ENCODE measurements at places on chromosomes 2 and 18.
A peak's percentile ranks its signal among the peaks of the same experiment; 100 is the strongest.

GRCh38 chr2:229422063-229422462 is 151.0 kb upstream of the PID1 start:
- H3K4me3 ChIP-seq: no peak overlapping the region
- H3K27me3 ChIP-seq: no peaks in the 10 kb centered on the region
- no peaks in the 10 kb centered on the region for H3K4me1 ChIP-seq
- DNase-seq: no peak
- no peaks in the 10 kb centered on the region for H3K36me3 ChIP-seq

DNA sequence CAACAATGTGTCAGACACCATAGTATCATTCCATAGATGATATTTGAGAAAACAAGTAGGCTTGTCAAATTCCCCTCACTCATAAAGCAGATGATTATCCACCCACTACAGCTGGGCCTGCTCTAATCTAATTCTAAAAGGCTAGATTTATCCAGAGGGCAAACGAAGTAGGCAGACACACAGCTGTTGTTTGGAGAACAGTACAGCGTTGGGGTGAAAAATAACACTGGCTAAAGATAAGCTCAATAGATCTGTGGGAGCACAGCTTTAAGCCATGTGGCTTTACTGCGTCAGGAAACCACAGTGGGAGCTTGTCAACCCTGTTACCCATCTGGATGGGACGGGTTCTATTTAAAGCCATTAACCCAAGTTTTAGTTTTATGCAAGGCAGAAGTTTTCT is 48.9 kb upstream of the COBLL1 start:
- no peak overlapping the region for H3K27ac ChIP-seq
- DNase-seq: peak; percentile 64
- H3K4me1 ChIP-seq: no peaks in the 10 kb centered on the region
- no peaks in the 10 kb centered on the region for H3K36me3 ChIP-seq

DNA sequence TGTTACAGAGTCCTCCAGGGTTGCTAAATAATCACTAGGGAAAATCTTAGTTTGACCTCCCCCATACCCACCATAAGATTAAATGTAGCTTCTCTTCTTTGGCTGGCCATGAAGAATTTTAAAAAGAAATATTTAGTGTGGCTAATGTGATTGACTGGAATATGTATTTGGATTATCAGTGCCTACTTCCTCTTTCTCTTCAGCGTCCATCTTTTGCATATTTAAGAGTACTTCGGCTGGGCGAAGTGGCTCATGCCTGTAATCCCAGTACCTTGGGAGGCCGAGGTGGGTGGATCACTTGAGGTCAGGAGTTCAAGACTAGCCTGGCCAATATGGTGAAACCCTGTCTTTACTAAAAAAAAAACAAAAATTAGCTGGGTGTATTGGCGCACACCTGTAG is 28.8 kb downstream of the ADAM23 start:
- DNase-seq: no peak
- H3K27me3 ChIP-seq: no peaks in the 10 kb centered on the region
- no peak overlapping the region for H3K27ac ChIP-seq
- no peak overlapping the region for H3K4me3 ChIP-seq

DNA sequence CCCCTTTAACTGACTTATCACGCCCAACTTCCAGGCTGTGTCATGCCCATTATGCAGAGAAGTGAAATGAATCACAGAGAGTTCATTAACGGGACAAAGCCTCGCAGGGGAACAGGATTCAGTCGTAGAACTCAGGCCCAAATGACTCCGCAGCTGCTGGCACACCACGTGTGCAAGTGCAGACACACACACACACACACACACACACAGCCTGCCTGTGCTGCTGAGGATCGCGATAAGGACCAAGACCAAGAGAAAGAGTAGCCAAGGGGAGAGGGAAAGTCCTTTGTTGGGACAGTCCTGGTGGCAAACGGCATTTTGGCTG is 90.0 kb upstream of the TAF1B start:
- no peaks in the 10 kb centered on the region for H3K27me3 ChIP-seq
- no peaks in the 10 kb centered on the region for H3K36me3 ChIP-seq
- DNase-seq: peak; percentile 97

- H3K36me3 ChIP-seq: no peaks in the 10 kb centered on the region
- H3K27me3 ChIP-seq: peaks cover 100% of the 10 kb centered on the region
- DNase-seq: no peak
- H3K4me1 ChIP-seq: peaks cover 7% of the 10 kb centered on the region
- no peak overlapping the region for H3K4me3 ChIP-seq
Observed at GRCh38 chr2:176098366-176099158, 1.0 kb upstream of the HOXD12 start.

DNA sequence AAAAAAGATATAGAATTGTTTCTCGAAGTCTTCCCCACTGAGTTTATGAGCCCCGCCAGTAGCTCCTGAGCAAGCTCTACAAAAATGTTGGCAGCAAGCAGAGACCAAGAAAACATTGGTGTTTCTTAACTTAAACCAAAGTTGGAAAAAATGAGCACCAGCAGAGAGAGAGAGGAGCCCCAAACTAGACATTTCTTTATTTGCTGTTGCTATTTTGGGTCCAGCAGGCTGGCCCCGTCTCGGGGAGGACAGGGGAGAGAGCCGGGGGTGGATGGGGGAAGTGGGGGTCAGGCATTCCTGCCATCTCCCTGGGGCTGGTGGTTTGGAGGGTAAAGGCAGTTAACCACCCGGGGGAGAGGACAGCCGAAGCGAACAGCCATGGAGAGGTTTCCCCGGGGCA is 113.0 kb downstream of the DYSF start:
- no peaks in the 10 kb centered on the region for H3K27me3 ChIP-seq
- H3K4me1 ChIP-seq: no peaks in the 10 kb centered on the region
- DNase-seq: peak; percentile 53
- no peak overlapping the region for H3K4me3 ChIP-seq
- no peaks in the 10 kb centered on the region for H3K36me3 ChIP-seq

- no peak for DNase-seq
- H3K36me3 ChIP-seq: no peaks in the 10 kb centered on the region
- H3K27ac ChIP-seq: no peak overlapping the region
Observed at GRCh38 chr2:179024445-179024844, 25.5 kb downstream of the CCDC141 start.

GRCh38 chr2:10378189-10378588 is 69.9 kb downstream of the ODC1 start:
- no peak overlapping the region for H3K27ac ChIP-seq
- H3K27me3 ChIP-seq: no peaks in the 10 kb centered on the region
- no peak overlapping the region for H3K4me3 ChIP-seq
- no peak for DNase-seq
- peaks cover 3% of the 10 kb centered on the region for H3K4me1 ChIP-seq
- no peaks in the 10 kb centered on the region for H3K36me3 ChIP-seq

GRCh38 chr2:35035883-35036282 is 1319.7 kb upstream of the CRIM1 start:
- no peak overlapping the region for H3K4me3 ChIP-seq
- H3K4me1 ChIP-seq: no peaks in the 10 kb centered on the region
- no peaks in the 10 kb centered on the region for H3K36me3 ChIP-seq
- H3K27ac ChIP-seq: no peak overlapping the region
- no peak for DNase-seq

GRCh38 chr2:60109744-60110143 is 443.7 kb downstream of the BCL11A start:
- H3K4me1 ChIP-seq: no peaks in the 10 kb centered on the region
- no peaks in the 10 kb centered on the region for H3K36me3 ChIP-seq
- no peak overlapping the region for H3K27ac ChIP-seq

GRCh38 chr2:150182566-150183235 is 304.8 kb downstream of the RND3 start:
- no peak overlapping the region for H3K4me3 ChIP-seq
- no peaks in the 10 kb centered on the region for H3K4me1 ChIP-seq
- no peaks in the 10 kb centered on the region for H3K27me3 ChIP-seq
- H3K27ac ChIP-seq: no peak overlapping the region
- no peaks in the 10 kb centered on the region for H3K36me3 ChIP-seq
- DNase-seq: no peak

DNA sequence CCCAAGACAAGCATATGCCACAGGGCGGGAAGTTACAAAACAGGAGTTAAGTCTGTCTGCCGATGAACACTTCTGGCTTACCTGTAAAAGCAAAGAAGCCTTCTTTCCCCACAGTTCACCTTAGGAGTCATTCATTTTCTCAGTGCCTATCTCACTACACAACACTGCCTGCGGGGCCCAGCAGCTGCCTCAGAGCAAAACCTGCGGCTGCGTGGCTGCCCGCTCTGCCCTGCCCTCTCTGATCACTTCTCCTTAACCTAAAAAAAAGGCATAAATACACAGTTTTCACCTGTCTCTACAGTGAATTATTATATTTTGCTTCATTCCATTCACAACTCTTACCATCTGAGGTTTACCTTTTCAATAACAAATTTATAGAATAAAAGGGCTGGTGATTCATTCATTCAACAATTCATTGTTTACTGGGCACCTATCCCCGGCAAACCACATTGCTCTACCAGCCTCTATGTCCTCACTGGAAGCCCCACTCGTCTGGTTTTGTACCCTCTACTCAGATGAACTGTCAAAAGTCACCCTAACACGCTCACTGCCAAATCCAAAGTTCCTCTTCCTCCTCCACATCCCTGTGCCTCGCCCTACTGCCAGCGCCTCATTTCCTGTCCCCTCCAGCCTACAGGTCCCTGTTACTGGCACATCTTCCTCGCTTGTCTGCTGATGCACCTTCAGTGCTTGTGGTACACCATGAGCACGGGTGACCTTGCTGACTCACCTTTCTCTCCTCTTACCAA is 31.4 kb downstream of the AFG3L2 start:
- no peak overlapping the region for H3K27ac ChIP-seq
- H3K4me3 ChIP-seq: no peak overlapping the region
- no peaks in the 10 kb centered on the region for H3K27me3 ChIP-seq
- no peak for DNase-seq
- H3K4me1 ChIP-seq: no peaks in the 10 kb centered on the region

DNA sequence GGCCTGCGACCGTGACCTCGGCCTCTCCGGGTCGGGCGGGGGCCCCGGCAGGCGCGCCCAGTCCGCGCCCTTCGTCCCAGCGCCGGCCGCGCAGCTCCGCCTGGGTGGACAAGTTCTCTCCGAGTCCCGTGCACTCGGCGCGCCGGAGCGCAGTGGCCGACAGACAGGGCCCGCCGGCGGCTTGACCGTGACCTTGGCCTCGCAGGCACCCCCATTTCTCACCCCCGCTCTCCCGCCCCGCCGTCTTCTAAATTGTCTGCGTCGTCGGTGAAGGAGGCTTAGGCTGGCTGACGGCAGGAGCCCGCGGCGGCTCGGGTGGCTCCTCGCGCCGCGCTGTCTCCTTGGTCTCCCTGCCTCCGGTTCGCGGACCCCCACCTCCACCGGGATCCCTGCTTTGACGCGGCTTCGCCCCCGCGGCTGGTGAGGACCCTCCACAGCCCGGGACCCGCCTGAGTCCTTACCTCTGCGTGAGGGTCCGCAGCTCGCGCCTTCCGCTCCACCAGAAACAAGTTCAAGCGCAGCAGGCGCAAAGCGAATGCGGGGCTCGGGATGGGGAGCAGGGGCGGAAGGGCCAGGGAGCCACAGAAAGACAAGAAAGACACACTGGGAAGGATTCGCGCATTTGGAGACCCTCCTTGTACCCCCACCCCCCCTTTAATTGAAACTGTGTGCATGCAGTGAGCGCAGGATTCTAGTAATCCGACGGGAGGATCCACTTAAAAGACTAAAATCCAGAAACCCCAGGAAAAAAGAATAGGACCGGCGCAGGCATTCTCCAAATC is 4.0 kb downstream of the PTGR3 start:
- DNase-seq: no peak
- no peaks in the 10 kb centered on the region for H3K27me3 ChIP-seq
- no peaks in the 10 kb centered on the region for H3K36me3 ChIP-seq
- H3K4me3 ChIP-seq: peak overlapping the region; percentile 41

DNA sequence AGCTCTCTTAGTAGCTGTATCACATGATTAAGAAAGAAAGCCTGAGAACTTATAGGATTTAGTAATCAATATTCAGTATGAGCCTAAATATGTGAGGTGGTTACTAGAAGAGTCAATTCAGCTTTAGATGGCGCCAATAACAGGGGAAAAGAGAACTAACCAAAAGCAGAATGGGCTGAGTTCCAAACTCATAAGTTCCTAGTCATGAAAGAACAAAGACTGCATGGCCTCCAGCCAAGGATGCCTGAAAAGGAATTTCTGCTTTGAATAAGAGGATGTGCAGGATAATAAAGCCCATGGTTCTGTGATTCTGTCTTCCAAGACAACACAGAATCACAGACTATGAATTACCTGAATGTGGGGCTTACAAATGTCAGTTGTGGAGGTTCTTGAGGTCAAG is 196.5 kb downstream of the SATB2 start:
- no peak overlapping the region for H3K4me3 ChIP-seq
- peak; percentile 81 for DNase-seq
- no peaks in the 10 kb centered on the region for H3K36me3 ChIP-seq
- no peaks in the 10 kb centered on the region for H3K27me3 ChIP-seq

- H3K36me3 ChIP-seq: no peaks in the 10 kb centered on the region
- no peak overlapping the region for H3K4me3 ChIP-seq
- no peak overlapping the region for H3K27ac ChIP-seq
- DNase-seq: no peak
- no peaks in the 10 kb centered on the region for H3K4me1 ChIP-seq
Observed at GRCh38 chr2:68403199-68403644, 38.1 kb downstream of the PLEK start.

- H3K27me3 ChIP-seq: no peaks in the 10 kb centered on the region
- H3K36me3 ChIP-seq: no peaks in the 10 kb centered on the region
- no peak overlapping the region for H3K27ac ChIP-seq
- no peak for DNase-seq
Observed at GRCh38 chr18:22436136-22436535, 18.4 kb upstream of the CTAGE1 start.

- no peaks in the 10 kb centered on the region for H3K27me3 ChIP-seq
- H3K27ac ChIP-seq: no peak overlapping the region
- H3K4me1 ChIP-seq: peaks cover 37% of the 10 kb centered on the region
- no peak overlapping the region for H3K4me3 ChIP-seq
Observed at GRCh38 chr2:237231593-237231992, 145.9 kb downstream of the COPS8 start.

DNA sequence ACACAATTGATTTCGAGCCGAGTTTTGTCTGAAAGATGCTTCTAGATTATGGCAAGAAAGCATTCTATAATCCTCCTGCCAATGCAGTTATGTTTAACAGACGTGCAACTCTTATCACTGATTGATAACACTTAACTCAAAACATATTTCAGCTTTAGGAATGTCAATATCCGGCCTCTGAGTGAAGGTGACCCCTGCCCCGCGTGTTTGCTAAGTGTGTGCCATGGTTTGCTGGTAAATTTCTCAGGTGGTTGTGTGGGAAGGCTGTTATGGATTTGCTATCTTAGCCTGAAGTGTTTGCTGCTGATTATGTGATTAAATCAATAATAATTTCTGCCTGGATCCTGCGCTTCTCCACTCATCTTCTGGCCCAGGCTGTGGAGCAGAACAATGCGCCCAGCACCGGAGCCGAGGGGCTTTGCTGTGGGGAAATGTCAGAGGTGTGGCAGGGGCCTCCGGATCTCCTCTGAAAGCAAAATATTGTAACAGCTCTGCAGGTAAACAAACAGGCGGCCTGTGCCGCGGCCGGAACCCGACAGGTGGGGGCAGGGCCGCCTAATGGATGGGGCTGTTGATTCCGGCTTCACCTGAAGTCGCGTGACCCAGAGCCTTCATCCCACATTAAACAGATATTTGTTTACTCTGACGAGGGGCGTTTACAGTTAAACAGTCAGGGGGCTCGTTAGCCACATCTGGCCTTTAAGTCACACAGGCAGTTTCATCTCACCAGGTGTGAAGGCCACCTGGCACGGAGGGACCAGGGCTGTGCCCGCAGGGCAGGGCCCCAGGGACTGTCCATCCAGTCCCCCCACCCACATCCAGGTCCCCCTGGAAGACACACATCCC is 210.7 kb upstream of the SALL3 start:
- no peak overlapping the region for H3K4me3 ChIP-seq
- no peaks in the 10 kb centered on the region for H3K4me1 ChIP-seq
- H3K27ac ChIP-seq: no peak overlapping the region

GRCh38 chr2:124480958-124481357 is 455.9 kb downstream of the CNTNAP5 start:
- no peaks in the 10 kb centered on the region for H3K36me3 ChIP-seq
- no peaks in the 10 kb centered on the region for H3K4me1 ChIP-seq
- H3K27ac ChIP-seq: no peak overlapping the region
- H3K27me3 ChIP-seq: no peaks in the 10 kb centered on the region
- DNase-seq: no peak
